NCI-H526 treated with DMSO at 0.1 percent for 48 hours (cell line): ENCODE measurements at places on chromosomes 4 and X.

- DNase-seq, result no peak
These were observed 83.7 kb upstream of the F9 start for GRCh38 chrX:139446832-139447231.

DNA sequence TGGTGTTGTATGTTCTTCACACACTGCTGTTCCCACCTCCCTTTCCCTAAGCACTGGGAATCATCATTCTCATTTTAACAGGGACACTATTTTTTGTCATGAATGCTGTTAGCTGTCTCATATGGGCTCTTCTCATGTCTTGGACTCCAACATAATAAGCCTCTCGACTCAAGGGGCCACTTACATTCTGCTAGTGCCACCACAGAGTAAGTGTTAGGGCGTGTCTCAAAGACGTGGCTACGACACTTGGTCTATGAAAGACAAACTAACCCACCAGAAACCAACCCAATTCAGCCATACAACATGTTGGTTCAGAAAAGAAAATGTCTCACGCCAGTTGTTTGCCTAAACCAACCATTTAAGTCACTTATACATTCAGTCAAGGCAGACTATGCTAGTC lies 32.2 kb downstream of the SEL1L3 start:
- DNase-seq, result no peak

GRCh38 chr4:113904877-113905276 lies 74.6 kb downstream of the ARSJ start:
- DNase-seq, result no peak

DNA sequence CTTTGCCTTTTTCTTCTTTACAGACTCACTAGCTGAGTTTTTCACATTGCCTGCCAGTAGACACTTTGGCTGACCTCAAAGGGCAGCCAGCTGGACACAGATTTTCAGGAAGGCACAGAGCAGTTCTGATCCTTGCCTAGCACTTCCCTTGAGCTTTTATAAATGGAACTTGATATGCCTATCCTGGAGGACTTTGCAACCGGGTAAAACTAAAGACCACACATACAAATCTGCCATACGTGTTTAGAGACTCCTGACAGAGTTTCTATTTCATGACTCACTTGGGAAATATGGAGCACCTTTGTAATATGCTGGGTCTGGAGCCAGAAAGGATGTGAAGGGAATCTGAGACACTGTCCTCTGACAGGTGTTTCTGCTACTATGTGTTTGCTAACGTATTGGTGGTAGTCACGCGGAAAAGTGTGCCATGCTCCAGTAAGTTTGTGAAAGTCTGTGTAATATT lies 56.7 kb upstream of the RASSF6 start:
- peak; percentile 76 for DNase-seq

GRCh38 chr4:151933122-151933827 lies 172.5 kb upstream of the GATB start:
- no peak for DNase-seq

DNA sequence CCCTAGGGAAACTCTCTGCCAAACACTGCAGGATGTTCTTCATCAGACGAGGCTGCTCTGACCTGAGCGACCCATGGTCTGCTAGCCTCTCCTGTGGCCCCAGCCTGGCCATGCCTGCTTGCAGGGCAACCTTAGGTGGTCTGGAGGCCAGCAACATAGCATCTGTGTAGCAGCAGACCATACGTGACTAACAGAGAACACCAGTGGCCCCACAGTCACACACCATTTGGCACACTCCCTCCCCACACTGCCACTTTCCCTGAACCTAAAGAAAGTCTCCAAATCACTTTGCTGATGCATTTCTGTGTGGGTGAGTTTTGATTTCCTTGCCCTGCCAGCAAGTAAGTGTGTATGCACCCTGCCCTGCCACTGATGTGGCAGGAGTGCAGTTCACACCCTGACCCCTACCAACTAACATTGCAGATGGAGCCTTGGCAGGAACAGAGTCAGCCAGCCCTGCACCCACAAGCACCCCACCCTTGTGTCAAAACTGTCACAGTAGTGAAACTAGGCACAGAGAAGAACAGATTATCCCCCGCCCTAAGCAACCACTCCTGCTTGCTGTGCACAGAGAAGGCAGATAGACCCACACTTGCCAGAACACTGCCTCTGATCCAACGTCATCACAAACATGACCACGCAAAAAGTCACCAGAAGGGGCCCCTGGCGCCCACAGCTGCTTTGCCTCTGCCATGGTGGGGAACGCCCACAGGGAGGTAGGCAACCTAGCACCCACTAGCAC lies 249.1 kb downstream of the SPIN4 start:
- no peak for DNase-seq

- DNase-seq, result no peak
These were observed 44.9 kb downstream of the NAT8L start for GRCh38 chr4:2103843-2104547.

DNA sequence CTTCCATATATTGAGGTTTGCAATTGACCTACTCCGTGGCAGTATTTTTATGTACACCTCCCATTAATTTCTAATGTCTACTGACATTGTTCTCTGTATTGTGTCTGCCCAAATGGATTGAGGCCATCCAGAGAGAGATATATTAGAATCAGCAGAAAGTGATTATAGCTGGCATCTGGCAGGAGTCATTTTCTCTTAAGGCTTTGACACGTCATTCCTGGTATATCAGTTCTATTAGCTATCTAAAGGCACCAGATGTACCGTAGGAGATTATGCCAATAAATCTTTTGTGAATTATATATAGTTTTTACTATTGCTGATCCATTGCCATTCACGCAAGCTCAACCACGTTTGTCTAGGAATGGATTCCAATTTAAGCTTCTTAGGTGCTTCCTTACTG lies 1026.4 kb upstream of the IGFBP7 start:
- DNase-seq, result no peak

GRCh38 chrX:130147631-130148030 lies 18.0 kb downstream of the AIFM1 start:
- DNase-seq, result no peak

DNA sequence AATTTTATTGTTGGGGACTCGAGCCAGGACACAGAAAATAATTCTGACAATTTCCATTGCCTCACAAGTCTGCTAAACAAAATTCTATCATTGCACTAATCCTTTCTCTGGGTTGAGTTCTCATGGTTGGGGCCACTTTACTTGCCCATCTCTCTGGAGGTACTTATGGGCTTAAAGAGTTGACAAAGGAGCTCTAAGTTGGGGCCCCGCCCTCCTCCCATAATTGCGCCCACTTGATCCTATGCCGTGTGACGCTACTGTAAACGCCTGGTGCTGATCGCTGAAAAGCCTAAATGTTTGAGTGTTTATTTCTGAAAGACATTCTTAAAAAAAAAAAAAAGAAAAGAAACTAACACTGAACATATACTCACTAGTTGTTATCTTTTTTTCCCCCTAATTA lies 103.0 kb downstream of the TENM3 start:
- no peak for DNase-seq

- DNase-seq, result no peak
These were observed 123.0 kb downstream of the KDR start for GRCh38 chr4:55002431-55002830.

- DNase-seq, result no peak
These were observed 586.1 kb downstream of the GBA3 start for GRCh38 chr4:23278845-23279244.

DNA sequence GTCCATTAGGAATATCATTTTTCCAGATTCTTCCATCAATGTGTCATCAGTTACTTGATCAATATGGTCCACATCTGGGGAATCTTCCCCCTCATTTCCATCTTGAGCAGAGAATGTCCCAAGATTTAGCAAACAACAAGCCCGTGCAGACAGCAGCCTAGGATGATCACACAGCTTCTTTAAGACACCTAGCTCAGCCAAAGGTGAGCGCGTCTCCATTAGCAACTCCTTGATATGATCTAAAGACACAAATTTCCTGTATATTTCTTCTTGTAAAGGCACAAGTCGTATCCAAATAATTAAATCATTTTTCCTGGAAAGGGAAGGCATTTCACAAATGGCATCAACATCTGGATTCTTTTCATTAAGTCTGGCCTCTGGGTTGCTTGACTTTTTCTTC lies 25.8 kb downstream of the PIN4 start:
- no peak for DNase-seq

GRCh38 chr4:11469650-11470437 lies 41.1 kb upstream of the HS3ST1 start:
- DNase-seq, result no peak

DNA sequence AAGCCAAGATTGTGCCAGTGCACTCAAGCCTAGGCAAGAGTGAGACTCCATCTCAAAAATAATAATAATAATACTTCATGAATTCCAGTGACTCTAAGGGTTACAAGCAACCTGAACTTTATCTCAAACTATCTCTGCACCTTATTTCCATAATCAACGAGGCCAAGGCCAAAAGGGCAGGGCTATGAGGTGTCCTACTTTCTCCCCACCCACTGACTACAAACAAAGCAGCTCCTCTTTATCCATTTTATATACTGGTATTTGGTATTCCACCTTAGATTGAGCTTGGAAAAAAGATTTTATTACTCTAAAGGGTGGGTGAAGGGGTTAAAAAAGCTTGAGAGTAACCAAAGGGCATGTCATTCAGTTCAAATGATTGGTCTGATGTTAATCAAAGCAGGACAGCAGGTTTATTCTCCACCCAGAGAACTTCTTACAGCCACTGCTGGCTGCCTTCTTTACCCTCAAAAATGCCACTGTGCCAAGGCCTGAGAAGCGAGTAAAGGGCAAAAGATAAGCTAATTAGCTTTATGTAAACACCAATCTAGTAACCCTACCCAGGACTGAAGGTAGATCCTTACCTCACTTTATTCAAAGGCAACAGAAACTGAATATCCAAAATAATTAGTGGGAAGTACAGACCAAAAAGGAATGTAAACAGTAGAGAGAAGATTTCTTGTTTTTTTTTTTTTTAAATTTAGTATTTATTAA lies 28.2 kb downstream of the APOO start:
- peak; percentile 3 for DNase-seq

GRCh38 chr4:55866290-55866907 lies 13.0 kb downstream of the EXOC1 start:
- no peak for DNase-seq

- no peak for DNase-seq
These were observed 14.4 kb downstream of the AMBN start for GRCh38 chr4:70606459-70606858.

GRCh38 chrX:65480960-65481359 lies 53.6 kb downstream of the LAS1L start:
- no peak for DNase-seq

DNA sequence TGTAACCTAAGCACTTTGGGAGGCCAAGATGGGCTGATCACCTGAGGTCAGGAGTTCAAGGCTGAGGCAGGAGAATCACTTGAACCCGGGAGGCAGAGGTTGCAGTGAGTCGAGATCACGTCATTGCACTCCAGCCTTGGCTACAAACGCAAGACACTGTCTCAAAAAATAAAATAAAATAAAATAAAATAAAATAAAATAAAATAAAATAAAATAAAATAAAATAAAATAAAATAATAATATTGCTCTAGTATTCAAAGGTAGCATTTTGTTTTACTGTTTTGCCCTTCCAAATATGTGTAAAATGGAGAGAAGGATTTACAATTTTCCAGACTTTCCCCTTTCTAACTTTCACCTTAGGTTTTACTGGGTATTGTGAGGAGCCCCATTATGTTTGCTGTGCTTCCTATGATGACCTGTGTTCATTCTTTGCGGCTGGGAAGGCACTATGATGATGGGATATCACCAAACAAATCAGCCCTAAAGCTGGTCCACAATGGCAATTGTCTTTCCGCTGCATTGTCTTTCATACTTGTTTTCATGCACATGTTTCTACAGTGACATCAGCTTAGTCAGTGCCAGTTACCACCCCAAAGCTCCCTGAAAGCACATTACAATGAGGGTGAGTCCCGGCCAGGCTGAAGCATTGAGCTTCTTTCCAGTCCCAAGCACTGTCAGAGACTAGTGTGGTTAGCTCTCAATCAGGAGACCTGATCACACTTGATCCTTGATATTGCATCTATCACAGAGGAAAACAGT lies 50.8 kb downstream of the DTHD1 start:
- no peak for DNase-seq

DNA sequence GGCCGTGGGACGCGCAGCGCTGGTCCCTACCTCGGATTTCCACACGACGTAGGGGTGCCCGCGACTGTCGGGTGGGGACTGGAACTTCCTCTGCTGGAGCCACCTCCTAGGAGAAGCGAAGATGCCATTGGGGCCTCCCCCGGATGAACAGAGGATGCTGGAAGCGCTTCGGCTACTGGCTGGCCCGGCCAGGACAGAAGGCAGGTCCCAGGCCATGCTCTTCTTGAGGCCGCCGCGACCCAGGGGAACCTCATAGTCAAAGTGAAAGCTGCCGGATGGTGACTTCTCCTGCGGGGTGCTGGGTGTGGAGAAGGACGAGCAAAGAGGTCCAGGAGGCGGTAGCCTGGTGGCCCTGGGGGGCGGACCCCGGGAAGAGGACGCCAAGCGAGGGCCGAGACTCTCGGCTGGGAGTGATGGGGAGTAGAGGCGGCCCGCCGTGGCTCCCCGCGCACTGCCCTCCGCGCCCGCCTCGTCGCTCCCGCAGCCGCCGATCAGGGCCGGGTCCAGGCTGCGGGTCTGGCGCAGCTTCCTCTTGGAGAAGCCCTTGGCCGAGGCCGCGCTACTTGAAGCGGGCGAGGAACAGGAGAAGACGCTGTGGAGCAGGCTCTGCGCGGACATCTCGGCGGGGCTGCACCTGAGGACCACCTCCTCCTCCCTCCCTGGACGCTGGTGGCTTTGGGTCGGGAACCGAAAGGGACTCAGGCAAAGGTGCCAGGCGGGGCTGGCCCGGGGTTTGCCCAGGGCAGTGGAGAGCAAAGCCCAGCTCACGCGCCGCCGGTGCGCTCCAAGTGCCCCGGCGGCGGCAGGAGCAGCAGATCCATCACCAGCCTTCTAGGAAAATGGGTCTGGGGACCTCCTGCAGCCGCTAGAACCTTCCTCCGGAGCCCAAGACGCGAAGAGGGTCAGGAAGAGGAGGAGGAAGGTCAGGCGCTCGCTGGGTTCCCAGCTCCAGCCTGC lies 1.2 kb downstream of the ARHGAP6 start:
- no peak for DNase-seq

DNA sequence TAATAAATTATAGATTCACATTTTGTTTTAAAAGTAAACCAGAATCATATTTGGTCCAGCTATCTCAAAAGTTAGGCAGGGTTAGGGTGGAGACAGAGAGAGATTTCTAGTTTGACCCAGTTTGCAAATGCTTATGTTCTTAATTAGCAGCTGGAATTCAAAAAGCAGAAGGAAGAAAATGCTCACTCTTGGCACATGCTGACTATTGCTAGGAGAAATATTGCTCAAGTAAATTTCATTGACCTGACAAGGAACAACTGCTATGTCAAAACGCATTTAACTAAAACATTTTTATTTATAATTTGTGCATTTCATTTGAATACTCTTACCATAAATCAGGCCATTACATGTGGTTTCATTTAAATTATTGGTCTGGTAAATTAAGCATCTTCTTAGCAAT lies 131.8 kb downstream of the GLRA3 start:
- no peak for DNase-seq

DNA sequence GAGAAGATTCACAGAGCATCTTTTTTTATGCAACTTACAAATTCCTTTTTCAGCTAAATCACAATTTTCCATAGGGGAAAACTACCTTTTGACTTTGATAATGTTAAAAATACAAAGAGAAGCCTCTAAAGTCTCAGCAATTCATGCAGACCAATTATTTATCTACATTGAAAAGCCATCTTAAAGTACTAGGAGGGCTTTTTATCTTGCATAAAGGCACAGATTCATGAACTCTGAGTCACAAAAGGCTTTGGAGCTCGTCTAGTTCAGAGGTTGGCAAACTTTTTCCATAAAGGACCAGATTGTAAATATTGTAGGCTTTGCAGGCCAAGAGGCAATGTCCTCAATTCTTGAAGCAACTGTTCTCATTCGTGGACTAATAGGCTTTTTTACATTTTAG lies 210.4 kb upstream of the HDX start:
- no peak for DNase-seq

GRCh38 chr4:76470064-76470463 lies 35.0 kb downstream of the SHROOM3 start:
- DNase-seq, result no peak
